ENCODE measurements at places on chromosomes 11 and 22. TPM values are rescaled to one million over a fixed set of nuclear protein-coding genes. Genes with fewer than 3 reads are reported as not detected.

DNA sequence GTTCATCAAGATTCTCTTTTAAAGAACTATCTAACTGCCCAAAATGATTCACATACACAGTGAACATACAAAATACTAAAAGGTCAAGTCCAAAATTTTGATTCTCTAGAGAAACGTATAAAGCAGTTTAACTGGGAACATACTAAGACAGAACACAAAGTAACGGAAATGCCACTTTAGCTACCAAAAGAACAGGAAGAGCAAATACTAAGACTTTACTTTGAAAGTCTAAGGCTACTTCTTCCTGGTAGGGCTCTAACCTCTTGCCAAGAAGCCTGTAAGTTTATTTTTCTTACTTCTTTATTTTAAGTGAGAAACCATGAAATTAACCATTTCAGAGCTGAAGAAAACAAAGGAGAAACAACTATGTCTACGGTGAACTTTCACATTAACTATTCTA is 6.2 kb downstream of the PICALM start:
- H3K4me1 ChIP-seq, result peaks cover 60% of the 10 kb centered on the region
- peaks cover 43% of the 10 kb centered on the region for H3K36me3 ChIP-seq
- H3K27ac ChIP-seq, result peak overlapping the region; percentile 54
- no peak for DNase-seq
- H3K4me3 ChIP-seq, result peak overlapping the region; percentile 70
- no peaks in the 10 kb centered on the region for H3K27me3 ChIP-seq

DNA sequence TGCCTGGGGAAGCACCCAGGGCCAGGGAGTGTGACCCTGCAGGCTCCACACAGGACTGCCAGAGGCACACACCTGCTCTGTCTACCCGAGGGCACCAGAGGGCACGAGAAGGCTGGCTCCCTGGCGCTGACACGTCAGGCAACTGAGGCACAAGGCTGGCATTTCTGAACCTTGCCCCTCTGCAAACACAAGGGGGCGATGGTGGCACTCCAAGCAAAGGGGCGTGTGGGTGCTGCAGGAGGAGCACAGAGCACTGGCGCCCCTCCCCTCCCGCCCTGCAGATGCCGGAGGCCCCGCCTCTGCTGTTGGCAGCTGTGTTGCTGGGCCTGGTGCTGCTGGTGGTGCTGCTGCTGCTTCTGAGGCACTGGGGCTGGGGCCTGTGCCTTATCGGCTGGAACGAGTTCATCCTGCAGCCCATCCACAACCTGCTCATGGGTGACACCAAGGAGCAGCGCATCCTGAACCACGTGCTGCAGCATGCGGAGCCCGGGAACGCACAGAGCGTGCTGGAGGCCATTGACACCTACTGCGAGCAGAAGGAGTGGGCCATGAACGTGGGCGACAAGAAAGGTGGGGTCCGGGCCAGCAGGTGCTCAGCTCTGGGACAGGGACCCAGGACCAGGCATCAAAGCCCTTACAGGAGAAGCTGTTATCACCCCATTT is 20.8 kb upstream of the TXNRD2 start:
- no peaks in the 10 kb centered on the region for H3K27me3 ChIP-seq
- peaks cover 2% of the 10 kb centered on the region for H3K4me1 ChIP-seq
- no peak overlapping the region for H3K27ac ChIP-seq
- no peak overlapping the region for H3K4me3 ChIP-seq
- DNase-seq, result peak; percentile 85
- H3K36me3 ChIP-seq, result peaks cover 11% of the 10 kb centered on the region

CHORDC1 gene
- 142 TPM for total RNA-seq

SAA1 gene
- not detected for total RNA-seq

MS4A18 gene
- total RNA-seq, result not detected

GRCh38 chr11:76392870-76393269 is 11.7 kb downstream of the GVQW3 start:
- DNase-seq, result no peak
- no peak overlapping the region for H3K27ac ChIP-seq
- H3K4me3 ChIP-seq, result no peak overlapping the region
- H3K4me1 ChIP-seq, result no peaks in the 10 kb centered on the region

KRTAP5-8 gene
- total RNA-seq, result not detected

DGCR6 gene
- total RNA-seq, result 1.5 TPM

GRCh38 chr11:47981667-47982404 is 1.5 kb downstream of the PTPRJ start:
- peaks cover 13% of the 10 kb centered on the region for H3K27me3 ChIP-seq
- peaks cover 32% of the 10 kb centered on the region for H3K4me1 ChIP-seq
- H3K36me3 ChIP-seq, result peaks cover 35% of the 10 kb centered on the region
- H3K4me3 ChIP-seq, result peak overlapping the region; percentile 87
- H3K27ac ChIP-seq, result peak overlapping the region; percentile 86
- peak; percentile 73 for DNase-seq

VPREB3 gene
- total RNA-seq, result not detected

DNA sequence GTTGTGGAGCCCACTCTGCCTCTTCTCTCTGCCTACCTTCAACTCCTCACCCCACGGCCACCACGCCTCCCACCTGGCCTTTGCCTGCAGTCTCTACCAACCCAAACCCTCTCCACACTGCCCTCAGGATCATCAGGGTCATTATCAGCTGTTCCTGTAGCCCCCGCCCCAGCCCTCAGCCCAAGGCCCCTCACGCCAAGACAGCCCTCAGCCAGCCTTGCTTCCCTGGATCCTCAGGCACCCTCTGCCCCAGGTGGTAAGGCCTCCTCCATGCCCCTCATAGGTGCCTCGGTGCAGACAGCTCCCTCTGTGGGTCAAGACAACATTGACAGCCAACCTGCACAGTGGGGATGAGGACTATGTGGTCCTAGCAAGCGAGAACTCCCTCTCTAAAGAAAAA is 1.7 kb downstream of the SBF1 start:
- H3K27ac ChIP-seq, result peak overlapping the region; percentile 88
- H3K36me3 ChIP-seq, result peaks cover 9% of the 10 kb centered on the region

DNA sequence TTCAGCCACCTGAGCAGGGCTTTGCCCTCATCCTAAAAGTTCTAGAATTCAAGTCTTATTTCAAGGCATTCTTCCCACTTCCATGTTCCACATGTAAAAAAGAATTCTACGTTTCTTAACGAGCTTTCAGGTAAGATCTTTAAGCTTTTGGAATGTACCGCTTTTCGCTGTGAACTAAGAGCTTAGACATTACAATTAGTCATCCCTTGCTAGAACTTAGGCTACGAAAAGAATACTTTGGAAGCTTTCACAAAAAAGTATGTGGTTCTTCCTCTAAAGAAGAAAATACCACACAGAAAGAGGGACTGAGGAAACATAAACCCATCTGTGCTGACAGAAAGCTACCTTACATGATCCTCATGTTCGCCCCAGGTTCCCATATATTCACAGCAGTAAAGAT is 1.9 kb downstream of the NUMA1 start:
- H3K4me3 ChIP-seq, result peak overlapping the region; percentile 96
- H3K27ac ChIP-seq, result peak overlapping the region; percentile 45
- peaks cover 49% of the 10 kb centered on the region for H3K4me1 ChIP-seq
- H3K27me3 ChIP-seq, result no peaks in the 10 kb centered on the region

GRCh38 chr11:830295-831117 is 2.2 kb upstream of the CD151 start:
- H3K36me3 ChIP-seq, result no peaks in the 10 kb centered on the region
- H3K27me3 ChIP-seq, result peaks cover 44% of the 10 kb centered on the region
- peak; percentile 87 for DNase-seq
- peaks cover 32% of the 10 kb centered on the region for H3K4me1 ChIP-seq

MMP13 gene
- not detected for total RNA-seq

PNPLA5 gene
- total RNA-seq, result not detected

Measured in activated CD4-positive, alpha-beta T cell treated with anti-CD3 and anti-CD28 coated beads, Interleukin-2, amount 10 ng/mL, durations not matched to agents 24 days and 14 days (primary cell).